ENCODE measurements at places on chromosomes 1 and 21.

DNA sequence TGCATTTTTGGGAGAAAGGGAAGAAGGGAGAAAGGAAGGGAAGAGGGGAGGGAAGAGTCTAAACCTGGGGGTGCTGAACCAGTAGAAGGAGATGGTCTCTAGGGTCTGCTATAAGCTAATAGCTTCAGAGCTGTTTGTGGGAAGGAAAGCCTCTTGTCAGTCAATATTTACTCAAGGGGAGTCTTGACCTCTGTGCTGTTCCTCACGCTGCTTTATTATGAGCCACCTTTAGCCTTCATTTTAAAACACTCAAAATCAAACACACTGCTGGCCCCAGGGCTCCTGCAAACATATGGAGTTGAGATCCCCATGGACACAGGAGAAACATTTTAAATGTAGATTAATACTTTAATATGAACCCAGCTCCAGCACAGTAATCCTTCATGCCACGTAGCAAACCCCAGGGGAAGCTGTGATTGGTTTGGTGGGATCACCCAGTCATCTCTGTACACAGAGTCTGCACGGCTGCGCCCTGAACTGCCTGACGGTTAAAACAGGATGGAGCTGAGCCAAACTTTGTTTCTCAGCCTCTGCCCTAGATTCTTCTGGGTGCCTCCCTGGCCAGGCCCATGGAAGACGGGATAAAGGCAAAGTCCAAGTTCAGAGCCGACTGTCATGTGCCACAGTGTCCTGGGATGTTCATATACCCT, 40.2 kb upstream of the VWA5B1 start:
- DNase-seq = no peak

DNA sequence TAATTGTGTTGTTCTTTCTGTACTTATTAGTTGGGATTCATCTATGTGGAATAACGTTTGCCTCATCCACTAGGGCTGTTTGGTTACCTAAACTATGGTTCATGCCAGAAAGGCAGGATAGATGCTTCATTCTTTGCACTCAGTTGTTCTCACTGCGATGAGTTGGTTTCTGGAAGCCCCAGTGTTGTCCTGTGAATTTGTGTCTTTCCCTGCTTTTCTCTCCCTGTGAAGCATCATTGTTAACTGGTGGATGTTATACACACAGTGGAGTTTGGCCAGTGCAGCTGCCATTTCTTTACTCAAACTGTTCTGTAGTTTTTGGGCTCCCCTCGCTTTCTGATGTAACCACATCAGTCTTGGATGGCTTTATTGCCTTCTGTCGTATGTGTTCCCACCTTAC, 143.6 kb upstream of the COL6A1 start:
- DNase-seq = no peak

DNA sequence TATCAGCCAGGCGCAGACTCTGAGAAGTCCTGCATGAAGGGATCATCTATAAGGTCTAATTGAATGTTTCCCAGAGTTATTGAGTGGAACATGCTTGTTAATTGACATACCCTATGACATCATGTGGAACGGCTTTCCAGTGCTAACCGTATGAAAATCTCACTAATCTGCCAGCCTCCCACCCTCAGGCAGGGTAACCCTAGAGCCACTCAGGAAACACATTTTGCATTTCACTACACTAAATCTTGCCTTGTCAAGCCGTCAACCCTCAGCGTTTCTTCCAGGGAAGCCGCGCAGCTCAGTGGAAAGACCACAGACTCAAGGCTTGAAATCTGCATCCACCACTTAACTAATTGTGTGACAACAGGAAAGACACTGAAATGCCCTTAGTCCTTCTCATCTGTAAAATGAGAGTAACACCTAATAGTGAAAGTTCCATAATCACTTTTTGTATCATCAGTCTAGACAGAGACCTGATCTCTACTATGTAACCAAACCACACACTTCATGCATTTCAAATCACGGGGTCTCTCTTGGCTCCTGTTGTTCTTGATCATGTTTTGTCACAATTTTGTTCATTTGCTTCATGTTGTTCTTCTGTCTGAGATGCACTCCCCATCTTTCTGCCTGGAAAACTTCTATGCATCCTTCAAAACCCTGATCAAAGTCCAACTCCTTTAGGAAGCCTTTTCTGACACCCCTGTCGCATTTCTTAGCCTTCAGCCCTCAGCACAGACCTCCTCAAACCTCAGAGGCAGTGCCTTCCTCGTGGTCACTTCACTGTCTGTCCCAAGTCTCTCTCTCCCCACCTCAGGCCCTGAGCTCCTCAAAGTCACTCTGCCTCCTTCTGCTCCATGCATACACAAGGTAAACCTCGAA, 246.5 kb downstream of the TOMM20 start:
- no peak for DNase-seq

- DNase-seq = no peak
Measured at GRCh38 chr1:81231729-81232038, 569.0 kb upstream of the ADGRL2 start.

- no peak for DNase-seq
Measured at GRCh38 chr1:176919386-176920378, 244.8 kb downstream of the ASTN1 start.

DNA sequence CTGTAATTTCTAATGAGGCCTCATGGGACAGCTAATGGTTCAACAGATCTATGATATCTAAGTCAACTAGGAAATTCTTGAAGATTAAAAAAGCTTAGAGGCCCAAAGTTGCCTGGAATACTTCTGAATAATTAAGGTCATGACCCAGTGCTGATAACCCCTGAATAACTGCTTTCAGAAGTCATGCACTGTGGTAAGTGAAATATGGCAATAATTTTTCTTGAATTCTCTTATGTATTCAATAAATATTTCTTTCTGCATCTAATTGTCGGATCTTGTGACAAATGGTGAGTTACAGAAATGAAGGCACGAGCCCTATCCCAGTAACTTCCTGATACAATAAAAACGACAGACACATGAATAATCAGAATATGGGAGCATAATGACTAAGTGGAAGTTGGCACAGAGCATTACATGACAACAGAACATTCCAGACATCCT, 219.3 kb upstream of the GREM2 start:
- DNase-seq = no peak

GRCh38 chr1:169371404-169371803, 3.4 kb downstream of the BLZF1 start:
- peak; percentile 24 for DNase-seq

Measured in CD4-positive, alpha-beta T cell treated with Interleukin-12 subunit alpha and Interleukin-12 subunit beta, for 1 hour (primary cell).